ENCODE measurements at places on chromosomes 11 and 22.

- DNase-seq, result no peak
These were observed 129.2 kb downstream of the ARL14EP start for GRCh38 chr11:30452114-30452513.

GRCh38 chr11:94924612-94925011 lies 48.7 kb downstream of the CWC15 start:
- no peak for DNase-seq

GRCh38 chr11:1041936-1042608 lies 5.6 kb upstream of the MUC6 start:
- no peak for DNase-seq

GRCh38 chr11:105589346-105589745 lies 20.5 kb upstream of the GRIA4 start:
- no peak for DNase-seq

GRCh38 chr11:36743039-36743438 lies 145.0 kb upstream of the RAG2 start:
- DNase-seq, result no peak

DNA sequence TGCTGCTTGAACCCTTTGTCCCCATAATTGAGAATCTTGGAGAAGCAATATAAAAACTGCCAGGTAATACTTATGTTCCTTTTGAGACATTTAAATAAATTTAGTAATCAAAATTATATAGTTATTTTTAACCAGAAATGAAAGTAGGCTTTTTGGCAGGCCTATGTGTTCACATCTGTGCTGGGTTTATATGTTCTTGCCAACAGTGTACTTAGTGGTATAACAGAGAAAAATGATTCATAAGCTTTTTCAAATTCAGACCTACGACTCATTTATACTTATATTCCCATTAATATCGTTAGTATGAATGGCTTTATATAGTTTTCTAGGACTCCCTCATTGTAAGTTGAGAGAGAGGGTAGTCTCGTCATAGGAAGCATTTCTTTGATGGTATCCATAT lies 79.0 kb downstream of the DDX10 start:
- DNase-seq, result no peak

GRCh38 chr22:27073601-27074425 lies 416.4 kb downstream of the MIAT start:
- no peak for DNase-seq

DNA sequence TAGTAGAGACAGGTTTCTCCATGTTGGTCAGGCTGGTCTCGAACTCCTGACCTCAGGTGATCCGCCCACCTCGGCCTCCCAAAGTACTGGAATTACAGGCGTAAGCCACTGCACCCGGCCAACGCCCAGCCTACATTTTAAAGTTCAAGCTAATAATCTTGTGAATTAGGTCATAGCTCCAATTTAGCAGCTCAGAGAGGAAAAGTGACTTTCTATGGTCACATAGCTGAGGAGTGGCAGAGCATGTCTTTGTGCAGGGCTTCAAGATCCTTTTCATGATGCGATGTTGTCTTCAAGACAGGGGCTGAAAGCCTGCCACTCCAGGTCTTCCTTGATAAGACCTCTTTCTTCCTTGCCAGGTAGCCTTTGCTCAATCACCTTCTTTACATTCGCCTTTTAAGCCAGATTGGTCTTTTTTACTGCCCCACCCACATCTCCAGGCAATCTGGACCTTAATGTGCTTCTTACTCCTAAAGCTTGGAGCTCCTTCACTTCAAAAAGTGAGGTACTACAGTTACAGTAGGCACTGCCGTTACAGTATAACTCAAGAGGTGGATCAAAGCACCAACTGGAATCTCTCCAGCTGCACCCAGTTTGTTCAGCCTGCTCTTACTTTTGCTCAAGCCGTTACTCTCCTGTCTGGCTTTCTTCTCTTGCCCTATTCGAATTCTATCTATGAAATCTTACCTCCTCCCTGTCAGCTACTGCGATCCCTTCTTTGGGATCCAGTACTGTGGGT lies 18.2 kb downstream of the YWHAH start:
- DNase-seq, result no peak

GRCh38 chr11:102577182-102577581 lies 46.6 kb upstream of the MMP7 start:
- no peak for DNase-seq

- DNase-seq, result no peak
These were observed 42.6 kb downstream of the FLRT1 start for GRCh38 chr11:64078284-64078683.

DNA sequence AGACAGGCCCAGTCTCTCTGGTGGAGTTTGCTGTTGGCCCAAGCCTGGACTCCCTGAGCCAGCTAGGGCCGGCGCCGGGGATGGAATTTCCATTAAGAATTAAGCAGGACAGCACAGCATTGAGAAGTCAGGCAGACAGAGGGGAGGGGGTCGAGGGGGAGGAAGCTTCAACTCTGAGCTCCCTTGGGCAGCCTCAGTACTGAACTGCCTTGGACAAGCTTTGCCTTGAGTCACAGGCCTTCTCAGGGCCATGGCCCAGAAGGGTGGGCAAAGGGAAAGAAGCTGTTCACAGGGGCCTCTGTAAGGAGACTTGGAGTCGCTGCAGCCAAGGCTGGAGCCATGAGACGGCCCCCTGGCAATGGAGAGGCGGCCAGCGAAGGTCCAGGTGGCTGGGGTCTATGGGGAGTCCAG lies 2.6 kb upstream of the INSC start:
- no peak for DNase-seq

- no peak for DNase-seq
These were observed 25.8 kb downstream of the KRTAP5-5 start for GRCh38 chr11:1655168-1656060.

DNA sequence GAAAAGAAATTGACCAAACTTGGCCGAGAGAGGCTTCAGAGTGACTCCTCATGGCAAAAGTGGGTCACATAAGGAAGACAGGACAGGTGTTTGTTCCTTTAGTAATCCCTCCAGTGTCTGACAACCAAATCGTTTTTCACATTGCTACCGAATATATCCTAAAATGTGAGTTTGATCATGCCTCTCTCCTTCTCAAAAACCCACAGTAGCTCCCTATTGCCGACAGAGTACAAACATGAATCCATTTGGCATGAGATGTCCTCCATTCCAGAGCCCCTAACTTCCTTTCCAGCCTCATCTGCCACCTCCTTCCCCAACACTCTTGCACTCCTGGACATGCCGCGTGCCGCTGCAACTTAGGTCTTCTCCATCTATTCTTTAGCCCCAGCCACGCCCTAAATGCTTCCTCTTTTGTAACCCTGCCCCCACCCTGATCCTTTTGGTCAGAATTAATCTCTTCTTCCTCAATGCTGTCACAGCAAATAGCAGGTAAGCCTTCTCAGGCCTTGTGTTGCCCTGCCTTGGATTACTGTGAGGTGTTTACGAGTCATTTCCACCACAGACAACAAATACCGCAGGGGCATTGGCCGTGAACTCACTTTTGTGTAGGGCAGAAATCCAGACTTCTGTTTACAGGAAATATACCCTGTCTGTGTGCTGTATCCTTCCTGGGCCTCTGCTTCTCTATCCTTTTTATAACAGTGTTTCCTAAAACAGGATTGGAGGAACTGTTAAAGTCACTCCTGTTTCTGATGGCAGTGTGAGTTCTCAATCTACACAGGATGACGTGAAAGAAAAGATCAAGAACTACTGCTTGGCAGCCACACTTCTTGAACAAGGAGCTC lies 66.0 kb upstream of the FTH1 start:
- DNase-seq, result peak; percentile 52

GRCh38 chr11:22677153-22677903 lies 10.9 kb downstream of the GAS2 start:
- no peak for DNase-seq

GRCh38 chr11:121194731-121195596 lies 93.9 kb downstream of the TECTA start:
- peak; percentile 47 for DNase-seq

GRCh38 chr11:1445741-1446445 lies 40.7 kb downstream of the MOB2 start:
- no peak for DNase-seq

DNA sequence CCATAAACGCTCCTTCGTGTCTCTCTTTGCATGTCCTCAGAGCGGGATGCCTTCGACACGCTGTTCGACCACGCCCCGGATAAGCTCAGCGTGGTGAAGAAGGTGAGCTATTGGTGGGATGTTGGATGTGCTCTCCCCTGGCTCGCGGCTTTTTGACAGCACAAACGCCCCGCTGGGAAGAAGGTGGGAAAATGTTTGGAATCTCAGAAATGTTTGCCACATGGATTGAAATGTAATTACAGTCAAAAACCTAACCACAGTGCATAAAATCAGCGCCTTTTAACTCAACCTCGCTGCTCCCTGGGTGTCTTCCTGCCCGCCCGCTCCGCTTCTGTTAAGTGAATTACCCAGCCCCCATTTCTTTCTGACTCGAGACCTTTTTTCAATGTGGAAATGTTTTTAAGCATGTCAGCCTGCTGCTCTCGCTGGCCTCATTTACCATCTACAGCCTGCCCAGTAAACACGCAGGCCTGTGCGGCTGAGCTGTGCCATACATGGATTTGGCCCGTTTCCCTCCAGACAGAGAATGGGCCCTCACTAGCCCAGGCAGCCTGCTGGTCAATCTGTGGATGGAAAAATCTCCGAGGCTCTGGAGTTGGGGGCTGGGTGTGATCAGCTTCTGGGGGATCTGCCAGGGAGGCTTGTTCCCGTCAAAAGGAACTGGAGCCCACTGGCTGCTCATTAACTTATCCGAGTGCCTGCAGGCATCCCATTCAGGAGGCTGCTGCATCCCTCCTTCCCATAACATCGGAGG lies 32.7 kb upstream of the PARVG start:
- peak; percentile 33 for DNase-seq

- no peak for DNase-seq
These were observed 1.0 kb upstream of the ADSL start for GRCh38 chr22:40345271-40345670.

DNA sequence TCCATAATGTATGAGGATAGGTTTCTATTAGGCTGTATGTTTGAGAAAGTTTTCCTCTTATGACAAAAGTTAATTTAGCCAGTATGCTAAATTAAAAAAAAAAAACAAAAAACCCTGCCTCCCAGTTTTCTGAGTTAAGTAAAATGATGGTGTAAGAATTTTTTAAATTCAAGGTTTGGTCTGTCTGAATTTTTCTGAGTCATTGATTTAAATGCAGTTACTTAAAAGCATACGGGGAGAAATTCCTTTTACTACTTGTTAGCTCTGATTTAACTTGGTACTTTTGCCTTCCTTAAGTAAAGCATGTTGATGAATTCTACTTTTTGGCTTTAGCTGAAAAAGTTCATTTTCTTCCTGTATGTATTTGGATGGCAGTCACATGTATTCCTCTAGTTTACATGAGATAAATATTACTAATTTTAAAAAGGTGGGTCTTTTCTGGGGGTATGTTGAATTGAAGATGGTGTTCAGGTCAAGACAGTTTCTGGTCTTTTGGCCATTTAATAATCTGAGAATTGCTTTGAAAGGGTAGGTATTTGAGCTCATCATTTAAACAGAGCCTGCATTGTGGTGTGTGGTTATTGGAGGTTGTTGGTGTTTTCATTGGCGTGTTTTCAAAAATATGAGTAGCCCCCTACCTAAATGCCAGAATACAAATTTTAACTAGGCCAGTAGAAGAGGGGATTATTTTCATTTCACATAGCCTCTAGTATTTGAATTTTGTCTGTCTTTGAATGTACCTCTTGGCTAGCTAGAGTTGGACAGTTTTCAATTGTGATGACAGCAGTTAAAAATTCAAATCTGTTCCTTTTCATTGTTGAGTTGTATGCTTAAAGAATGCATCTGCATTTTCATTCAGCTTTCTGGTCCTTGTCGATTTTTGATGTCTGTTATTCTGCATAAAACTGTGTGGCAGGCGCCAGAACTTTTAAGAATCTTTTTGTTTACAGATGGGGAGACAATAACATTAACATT lies 64.7 kb downstream of the MTMR3 start:
- DNase-seq, result no peak

- DNase-seq, result no peak
These were observed 4.2 kb downstream of the AMPD3 start for GRCh38 chr11:10459029-10459970.

DNA sequence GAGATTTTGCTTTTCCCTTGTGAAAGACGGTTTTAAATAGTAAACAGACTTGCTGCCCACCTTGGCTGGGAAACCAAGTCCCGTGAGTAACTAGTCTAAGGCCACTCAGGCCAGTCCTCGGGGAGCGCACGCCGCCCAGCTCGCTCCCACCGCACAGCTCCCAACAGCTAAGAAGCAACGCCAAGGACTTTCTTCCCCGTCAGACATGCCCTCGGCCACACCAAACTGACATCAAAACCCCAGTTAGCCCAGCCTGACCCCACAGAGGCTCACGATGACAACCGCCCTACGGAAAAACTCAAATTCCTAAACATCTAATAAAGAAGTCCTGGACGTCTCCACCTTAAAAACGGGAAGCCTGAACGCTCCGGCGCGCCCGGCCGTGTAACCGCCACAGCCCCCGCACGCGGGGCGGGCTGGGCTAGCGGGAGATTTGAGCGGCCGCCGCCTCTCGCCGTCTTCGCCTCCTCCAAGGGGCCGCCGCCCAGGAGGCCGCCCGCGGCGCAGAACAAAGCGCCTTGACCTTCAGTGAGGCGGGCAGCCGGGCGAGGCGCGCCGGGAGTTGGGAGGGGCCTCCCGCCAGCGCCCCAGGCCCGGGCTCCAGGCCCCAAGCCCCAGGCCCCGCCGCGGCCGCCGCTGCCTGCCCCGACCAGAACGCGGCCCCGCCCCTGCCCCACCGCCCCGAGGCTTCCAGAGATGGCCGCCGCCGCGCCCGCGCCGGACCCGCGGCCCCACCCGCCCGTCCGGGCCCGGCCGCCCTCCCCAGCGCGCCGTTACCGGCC lies 486 bp downstream of the NAP1L4 start:
- DNase-seq, result peak; percentile 46

- DNase-seq, result peak; percentile 97
These were observed at the start of gene RAB39A for GRCh38 chr11:107928046-107928766. TSS of gene RAB39A (plus strand) at chr11:107928448. CDS start at chr11:107928569, 121 bp downstream.

GRCh38 chr22:37818409-37819104 lies 4.6 kb upstream of the GALR3 start:
- no peak for DNase-seq

DNA sequence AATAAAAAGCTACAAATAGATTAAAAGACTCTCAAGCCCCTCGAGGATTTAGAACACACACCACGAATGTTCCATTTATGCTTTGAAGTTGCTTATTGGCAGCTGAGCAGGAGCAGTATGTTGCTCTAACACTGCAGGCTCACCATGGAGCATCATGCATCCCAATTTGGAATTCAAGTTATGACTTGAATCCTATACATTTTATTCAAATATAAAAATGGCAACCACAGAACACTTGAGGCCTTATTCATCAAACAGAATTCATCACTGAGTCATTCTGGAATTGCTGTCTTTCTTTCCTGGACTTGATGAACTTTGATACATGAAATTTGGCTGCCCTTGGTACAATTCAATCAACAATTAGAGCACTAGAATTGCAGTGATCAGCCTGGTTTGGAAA lies 24.5 kb upstream of the BLID start:
- DNase-seq, result peak; percentile 42

- DNase-seq, result no peak
These were observed 122.0 kb upstream of the ZC3H12C start for GRCh38 chr11:109971184-109971523.
